ENCODE measurements at places on chromosomes 6 and 20. TPM values are rescaled to one million over a fixed set of nuclear protein-coding genes. Genes with fewer than 3 reads are reported as not detected.

The SLPI gene
- total RNA-seq, result 1,714 TPM

The ENPP5 gene
- total RNA-seq, result 11.4 TPM

The AGPAT4 gene
- 19.7 TPM for total RNA-seq

The HLA-F gene
- 176 TPM for total RNA-seq

The CFAP206 gene
- total RNA-seq, result 3.9 TPM

The IMPG1 gene
- total RNA-seq, result not detected

The HS3ST5 gene
- 0.12 TPM for total RNA-seq

The HDAC2 gene
- total RNA-seq, result 55.3 TPM

The DUSP22 gene
- 66.4 TPM for total RNA-seq

The PBOV1 gene
- not detected for total RNA-seq

The RAET1G gene
- 0.83 TPM for total RNA-seq

The TINAG gene
- not detected for total RNA-seq

Data from lower lobe of right lung (tissue), 2 donors.